ENCODE measurements at places on chromosomes 7 and 10. TPM values are rescaled to one million over a fixed set of nuclear protein-coding genes. Genes with fewer than 3 reads are reported as not detected.

The BTBD16 gene
- 51.2 TPM for total RNA-seq

The CEP41 gene
- 16.4 TPM for total RNA-seq

The CALML3 gene
- not detected for total RNA-seq

The SLC12A9 gene
- total RNA-seq = 41.9 TPM

The ANKRD1 gene
- 0.62 TPM for total RNA-seq

The FZD8 gene
- 2.6 TPM for total RNA-seq

The ZNF365 gene
- total RNA-seq = 0.21 TPM

The GPC2 gene
- total RNA-seq = 5.1 TPM

The VAX1 gene
- not detected for total RNA-seq

The ZNF503 gene
- 25.2 TPM for total RNA-seq
